Activated CD4-positive, alpha-beta T cell treated with anti-CD3 and anti-CD28 coated beads, Interleukin-2, amount 50 U/mL, for 24 hours (primary cell): ENCODE measurements at places on chromosomes 4 and X.

DNA sequence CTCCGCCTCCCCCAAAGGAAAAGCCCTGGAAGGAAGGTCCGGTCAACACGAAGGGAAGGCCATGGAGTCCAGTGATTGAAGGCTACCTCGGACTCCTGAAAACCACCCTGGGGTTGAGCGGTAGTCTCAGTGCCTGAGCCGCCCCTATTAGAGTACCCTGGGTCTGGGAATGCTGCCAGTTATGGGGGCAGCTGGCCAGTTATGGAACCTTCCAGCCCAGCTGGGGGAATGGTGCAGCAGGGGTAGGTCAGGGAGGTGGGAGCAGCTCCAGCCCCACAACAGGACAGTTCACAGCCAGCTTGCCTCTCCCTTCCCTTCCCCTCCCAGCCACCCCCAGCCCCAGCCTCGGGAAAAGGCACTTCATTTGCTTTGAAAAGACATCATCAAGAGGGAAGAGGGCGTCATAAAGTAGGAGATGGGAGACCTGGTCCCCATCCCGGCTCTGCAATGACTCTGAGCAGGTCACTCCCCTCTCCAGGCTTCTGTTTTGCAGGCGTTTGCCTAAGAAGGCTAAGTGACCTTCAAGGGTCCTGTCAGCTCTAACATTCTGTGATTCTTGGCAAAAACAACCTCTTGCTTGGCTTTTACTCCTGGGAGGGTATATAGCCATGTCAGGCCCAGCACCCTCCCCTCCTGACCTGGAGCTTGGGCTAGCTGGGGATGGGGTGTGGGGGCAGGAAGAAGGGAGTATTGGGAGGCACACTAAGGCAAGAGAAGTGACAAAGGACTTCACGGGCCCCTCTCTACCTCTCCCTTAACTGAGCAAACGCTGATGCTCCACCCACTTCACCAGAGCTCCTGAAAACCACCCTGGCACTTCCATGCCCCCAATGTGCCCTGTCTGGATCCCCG is 8.0 kb downstream of the APLN start:
- no peak for DNase-seq

GRCh38 chrX:34809096-34809495 is 133.5 kb upstream of the FAM47B start:
- DNase-seq, result no peak

DNA sequence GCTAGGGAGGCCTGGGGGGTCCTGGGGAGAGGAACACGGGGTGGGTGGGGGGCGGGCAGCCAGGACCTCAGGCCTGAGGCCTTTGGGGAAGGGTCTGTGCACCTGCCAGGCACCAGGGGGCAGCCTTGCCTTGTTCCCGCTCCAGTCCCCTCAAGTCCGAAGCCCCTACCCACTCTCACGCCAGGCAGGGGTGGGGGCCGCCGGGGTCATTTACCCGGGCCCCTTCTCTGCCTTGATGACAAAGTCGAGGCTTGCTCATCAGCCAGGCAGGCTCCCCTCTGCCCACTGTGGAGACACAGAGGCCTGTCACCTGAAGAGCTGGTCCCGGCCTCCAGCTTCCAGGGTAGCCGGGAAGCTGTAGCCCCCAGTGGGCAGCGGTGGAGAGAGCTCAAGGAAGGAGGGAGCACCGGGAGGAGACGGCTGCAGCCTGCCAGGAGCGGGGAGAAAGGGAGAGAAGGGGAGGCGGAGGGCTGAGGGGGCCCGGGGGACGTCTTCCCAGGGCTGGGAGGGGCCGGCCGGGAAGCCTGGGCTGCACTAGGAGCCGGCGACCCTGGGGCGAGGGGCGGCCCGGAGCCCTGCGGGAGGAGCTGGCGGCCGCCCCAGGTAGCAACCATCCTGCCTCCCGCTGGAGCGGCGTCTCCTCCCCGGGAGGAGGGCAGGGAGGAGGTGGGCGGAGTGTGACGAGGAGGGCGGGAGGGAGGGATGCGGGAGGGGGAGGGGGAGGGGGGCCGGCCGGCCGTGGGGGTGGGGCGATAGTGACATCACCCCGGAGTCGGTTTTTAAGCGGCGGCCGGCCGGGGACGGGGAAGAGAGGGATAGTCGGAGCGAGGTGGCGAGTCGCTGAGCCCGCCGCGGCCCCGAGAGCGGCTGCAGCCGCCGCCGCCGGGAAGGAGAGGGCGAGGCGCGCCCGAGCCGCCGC is at the start of gene SLC6A8:
Gene SLC6A8 (plus strand): TSS at position 806 of the 919 bp plus-strand sequence. CDS start 649 bp downstream, outside the sequence.
- DNase-seq, result peak; percentile 2

GRCh38 chr4:48909697-48910096 is 3.1 kb upstream of the OCIAD2 start:
- peak; percentile 10 for DNase-seq

DNA sequence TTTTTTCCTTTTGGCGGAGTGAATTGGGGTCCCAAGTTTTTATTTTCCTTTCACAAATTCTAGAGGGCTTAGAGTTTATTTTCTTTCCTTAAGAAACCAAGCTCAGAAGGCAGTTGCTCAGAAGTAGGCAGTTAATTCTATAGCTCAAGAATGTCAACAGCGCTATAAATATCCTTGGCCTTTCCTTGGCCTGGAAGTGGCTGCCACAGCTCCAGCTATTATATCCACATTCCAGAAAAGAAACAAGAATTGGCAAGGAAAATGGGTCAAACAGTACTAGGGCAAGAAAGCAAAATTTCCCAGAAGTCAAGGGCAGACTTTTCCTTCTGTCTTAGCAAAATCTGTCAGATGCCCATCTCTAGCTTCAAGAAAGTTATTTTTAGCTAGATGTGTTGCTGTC is 31.0 kb downstream of the SLC10A6 start:
- no peak for DNase-seq

GRCh38 chr4:39763714-39764572 is 66.0 kb downstream of the UBE2K start:
- DNase-seq, result no peak

GRCh38 chr4:10345381-10345784 is 111.8 kb downstream of the ZNF518B start:
- DNase-seq, result no peak

DNA sequence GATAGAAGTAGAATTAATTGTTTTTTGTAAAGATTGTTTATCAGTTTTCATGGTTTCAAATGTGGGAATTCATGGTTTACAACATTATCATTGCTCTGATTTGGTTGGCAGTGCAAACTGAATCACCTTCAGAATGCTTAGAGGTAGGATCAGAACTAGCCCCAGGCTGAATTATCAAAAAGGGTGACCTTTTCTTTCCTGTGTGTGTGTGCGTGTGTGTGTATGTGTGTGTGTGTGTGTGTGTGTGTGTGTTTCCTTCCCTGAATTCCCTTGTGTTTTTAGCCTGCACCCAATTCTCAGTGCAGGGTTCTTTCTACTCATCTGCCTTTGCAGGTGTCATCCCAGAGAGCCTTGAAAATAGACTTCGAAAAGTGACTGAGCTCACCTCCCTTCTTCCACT is 125.0 kb downstream of the BMPR1B start:
- DNase-seq, result no peak

DNA sequence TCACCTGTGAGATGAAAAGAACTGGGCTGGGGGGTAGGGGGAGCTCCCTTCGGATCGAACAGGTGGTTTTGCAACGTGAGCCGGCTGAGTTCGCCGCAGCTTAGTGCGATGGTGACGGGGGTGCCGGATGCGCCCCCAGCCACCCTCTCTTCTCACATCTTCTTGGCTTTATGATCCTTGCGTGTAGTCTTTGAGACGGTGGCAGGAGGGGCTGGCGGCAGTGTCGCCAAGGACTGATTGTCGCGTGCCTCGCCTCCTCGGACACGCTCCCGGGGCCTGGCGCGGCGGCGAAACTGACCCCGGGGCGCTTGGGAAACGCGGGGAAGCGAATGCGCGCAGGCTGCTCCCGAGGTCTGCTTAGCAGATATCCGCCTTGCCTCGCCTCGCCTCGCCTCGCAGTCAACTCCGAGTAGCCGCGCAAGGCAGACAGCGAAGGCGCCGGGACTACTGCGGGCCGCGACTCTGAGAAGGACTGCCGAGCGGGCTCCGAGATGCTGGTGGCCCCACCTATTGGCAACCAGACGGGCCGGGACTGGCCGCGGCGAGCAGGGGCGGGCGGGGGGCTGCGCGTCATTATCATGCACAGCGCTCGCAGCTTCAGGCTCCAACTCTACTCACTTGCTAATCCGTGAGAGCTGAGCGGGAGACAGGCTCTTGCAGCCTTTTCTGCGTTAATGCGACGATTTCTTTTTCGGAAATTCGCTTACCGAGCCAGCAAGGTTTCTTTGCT is 1.5 kb downstream of the GRID2 start:
- DNase-seq, result no peak

- DNase-seq, result no peak
Measured at GRCh38 chr4:152628128-152628527, 51.7 kb downstream of the TMEM154 start.

DNA sequence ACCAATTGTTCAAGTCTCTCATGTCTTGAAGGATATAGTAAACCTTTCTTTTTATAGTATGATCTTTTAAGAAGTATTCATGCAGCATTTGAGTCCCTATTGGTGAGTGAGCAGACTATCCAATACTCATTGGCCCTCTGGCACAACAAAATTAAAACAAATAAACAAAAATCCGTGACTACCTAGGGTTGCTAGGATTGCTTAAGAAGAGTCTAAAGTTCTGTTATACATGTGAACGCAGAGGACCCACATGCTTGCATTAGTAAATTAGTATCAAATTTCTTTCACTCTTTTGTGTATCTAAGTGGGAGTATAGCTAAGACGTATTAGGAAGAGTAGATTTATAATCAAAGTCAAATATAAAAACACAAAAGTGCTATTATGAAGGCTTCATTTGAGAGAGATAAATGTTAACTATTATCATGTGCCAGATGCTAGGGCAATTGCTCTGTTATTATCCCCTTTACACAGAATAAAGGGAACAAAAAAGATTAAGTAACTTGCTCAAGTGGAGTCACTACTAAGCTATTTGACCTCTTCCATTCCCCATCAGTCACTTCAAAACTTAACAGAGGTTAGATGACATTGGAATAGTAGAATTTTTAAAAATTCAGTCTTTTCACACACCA is 29.2 kb upstream of the LARP1B start:
- DNase-seq, result no peak

DNA sequence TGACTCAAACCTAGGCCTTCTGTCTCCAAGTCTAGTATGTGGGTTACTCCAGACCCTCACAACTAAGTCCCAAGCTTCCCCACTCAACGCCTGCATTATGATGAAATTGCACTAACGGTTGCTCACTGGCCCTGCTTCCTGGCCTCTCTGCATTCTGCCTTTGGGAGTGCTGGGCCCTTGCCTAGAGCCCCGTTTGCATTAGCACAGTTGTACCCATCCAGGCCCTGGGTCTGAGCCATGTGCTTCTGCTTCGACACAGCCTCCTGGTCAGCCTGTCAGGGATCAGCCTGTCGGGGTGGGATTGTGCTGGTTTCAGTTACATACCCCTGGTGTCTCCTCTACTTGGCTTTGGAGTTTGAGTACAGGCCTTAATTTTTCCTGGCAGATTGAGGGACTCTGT is 58.4 kb downstream of the DCUN1D4 start:
- DNase-seq, result no peak

GRCh38 chrX:119087121-119087520 is 14.3 kb downstream of the CT47C1 start:
- DNase-seq, result no peak

GRCh38 chr4:42149004-42149403 is 3.5 kb downstream of the BEND4 start:
- no peak for DNase-seq

DNA sequence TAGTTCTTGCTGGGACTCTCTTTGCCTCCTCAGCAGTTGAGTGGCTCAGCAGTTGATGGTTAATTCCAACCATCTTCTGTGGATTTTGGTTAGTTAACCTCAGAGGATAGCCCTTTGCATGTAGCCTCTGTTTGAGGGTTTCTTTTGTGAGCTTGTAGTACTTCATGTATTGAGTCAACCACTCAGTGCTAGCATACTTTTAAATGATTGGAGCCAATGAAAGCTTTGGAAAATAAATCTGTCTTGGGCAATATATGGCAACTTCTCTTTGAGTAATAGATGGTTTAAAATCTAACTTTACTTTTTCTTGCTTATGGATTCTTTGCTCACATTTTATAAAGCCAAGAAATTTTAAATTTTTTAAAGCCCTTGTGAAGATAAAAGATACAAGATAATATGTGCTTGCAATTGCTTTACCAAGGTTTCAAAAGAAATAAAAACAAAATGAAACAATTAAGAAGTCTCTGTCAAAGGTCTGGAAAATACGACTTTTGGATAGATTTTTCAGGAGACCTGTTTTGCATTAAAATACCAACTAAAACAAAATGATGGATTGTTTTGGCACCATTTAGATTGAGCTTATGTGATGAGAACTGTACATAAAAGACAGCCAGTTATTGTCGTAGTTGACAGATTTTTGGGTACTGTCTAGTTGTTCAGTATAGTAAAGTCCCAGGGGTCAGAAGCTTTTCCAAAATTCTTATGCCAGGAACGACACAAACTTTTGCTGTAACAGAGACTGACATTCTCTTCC is 181.9 kb downstream of the SPRY1 start:
- no peak for DNase-seq

GRCh38 chr4:6334203-6334887 is 64.7 kb downstream of the WFS1 start:
- no peak for DNase-seq

- peak; percentile 53 for DNase-seq
Measured at GRCh38 chrX:11143931-11144678, 33.0 kb downstream of the HCCS start.

DNA sequence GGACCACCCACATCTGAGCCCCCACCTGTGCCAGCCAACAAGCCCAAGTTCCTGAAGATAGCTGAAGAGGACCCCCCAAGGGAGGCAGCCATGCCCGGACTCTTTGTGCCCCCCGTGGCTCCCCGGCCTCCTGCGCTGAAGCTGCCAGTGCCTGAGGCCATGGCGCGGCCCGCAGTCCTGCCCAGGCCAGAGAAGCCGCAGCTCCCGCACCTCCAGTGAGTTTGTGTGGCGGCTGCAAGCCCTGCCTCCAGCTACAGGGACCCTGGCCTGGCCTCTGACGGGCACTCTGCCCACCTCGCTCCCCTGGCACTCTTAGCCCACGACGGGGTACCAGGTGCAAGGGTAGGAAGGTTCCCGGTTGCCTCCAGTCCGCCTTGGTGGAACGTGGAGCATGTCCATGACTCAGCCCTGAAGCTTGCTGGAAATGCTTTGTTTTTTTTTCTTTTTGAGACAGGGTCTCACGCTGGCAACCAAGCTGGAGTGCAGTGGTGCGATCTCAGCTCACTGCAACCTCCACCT is 13.7 kb upstream of the ADD1 start:
- no peak for DNase-seq
